Stimulated activated CD4-positive, alpha-beta T cell treated with anti-CD3 and anti-CD28 coated beads, Interleukin-12 subunit alpha, Interleukin-12 subunit beta, amount 100 ng/mL, for 48 hours (primary cell): ENCODE measurements at places on chromosomes 2 and 18.

- no peak for DNase-seq
These were observed 42.6 kb downstream of the HNRNPLL start for GRCh38 chr2:38560092-38560491.

GRCh38 chr18:10259901-10260300, 194.5 kb upstream of the APCDD1 start:
- no peak for DNase-seq

GRCh38 chr18:8730080-8730827, 24.9 kb downstream of the MTCL1 start:
- DNase-seq = no peak

DNA sequence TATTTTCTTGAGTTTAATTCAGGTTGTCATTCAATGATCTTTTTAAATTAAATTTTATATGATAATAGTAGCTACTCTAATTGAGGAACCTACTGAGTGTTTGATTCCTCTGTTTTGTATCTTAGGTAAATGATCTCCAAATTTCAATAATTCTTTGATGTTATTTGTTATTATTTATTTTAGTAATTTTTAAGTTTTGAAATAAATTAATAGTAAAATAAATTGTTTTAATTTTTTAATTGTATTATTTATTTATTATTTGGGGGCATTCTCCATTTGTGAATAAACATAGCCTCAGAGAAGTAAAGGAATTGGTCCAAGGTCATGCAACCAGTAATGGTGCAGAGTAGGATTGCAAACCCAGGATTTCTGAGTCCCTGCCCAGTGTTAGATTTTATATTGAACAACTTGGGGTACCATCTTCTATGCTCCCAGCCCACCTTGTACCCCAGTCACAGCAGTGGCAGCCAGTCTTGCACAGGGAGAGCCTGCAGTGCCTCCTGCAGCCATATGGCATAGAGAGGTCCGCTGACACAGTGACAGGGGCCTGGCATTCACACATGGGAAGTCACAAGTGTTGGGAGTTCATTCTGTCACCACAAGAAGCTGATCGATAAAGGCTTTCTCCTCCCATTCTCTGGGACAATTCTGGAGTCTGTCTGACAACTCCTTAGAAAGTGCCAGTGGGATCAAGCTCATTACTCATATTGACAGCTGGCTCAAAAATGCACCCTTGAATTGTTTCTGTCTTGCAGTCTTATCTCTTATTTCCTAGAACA, 110.0 kb upstream of the ETAA1 start:
- DNase-seq = no peak

GRCh38 chr18:3653851-3654441, 204.0 kb downstream of the TGIF1 start:
- DNase-seq = no peak

DNA sequence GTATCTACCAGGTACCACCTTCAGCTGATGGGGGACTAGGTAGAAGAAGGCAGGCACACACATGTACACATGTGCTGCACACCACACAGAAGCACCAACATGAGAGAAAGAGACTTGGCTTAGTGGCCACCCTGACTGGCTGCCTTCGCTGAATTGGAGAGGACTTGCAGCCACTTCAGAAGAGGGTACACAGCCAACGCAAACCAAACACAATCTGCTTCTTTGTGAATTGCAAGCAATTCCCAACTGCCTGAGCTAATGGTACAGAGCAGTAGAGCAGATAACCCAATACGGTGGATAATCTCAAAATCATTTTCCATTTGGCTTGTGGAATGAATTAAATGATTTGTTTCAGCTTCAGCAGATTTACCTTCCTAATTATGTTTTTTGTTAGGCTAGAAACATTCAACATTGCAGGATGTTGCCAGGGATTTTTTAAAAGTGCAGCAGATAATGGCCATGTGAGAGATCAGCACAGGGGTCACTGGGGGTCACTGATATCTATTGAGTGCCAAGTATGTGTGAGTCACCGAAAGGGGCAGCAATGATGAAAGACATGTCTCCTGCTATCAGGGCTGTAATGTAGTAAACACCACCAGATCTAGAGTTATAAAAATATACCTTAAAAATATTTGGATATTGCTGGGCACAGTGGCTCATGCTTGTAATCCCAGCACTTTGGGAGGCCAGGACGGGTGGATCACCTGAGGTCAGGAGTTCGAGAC, 652.6 kb downstream of the BCL11A start:
- DNase-seq = no peak

DNA sequence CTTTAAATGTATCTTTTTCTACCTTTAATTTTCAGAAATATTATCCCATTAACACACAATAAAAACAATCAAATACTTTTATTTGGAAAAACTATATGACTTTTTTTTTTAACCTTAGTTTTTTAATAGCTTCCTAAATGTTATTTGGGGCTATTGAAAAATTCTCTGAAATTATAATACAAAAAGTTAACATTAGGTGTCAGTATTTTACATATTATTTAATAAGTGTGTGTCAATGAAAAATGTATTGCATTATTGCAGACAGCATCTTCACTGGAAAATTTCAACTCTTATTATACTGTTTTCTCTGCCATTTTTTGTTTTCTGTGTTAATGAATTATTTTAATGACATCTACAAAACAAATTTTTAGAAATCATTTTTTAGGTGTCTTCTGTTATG, 51.1 kb upstream of the ARHGAP15 start:
- no peak for DNase-seq

DNA sequence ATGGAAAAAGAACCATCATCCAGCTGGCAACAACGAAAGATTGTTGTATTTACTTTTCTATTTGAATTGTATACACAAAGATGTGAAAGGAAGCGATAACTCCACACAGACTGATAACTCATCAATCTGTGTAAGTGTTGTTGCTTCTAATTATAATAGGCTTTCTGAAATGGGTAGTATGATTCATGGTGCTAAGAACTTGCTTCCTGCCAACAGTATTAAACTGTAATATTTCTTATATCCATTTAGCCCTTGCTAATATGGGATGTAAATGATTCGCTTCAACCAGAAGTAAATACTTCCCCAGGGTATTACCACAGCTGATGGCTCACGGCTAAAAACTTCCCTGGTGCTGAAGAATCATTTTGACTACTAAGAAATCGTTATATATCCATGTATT, 70.2 kb downstream of the TMEM163 start:
- no peak for DNase-seq

DNA sequence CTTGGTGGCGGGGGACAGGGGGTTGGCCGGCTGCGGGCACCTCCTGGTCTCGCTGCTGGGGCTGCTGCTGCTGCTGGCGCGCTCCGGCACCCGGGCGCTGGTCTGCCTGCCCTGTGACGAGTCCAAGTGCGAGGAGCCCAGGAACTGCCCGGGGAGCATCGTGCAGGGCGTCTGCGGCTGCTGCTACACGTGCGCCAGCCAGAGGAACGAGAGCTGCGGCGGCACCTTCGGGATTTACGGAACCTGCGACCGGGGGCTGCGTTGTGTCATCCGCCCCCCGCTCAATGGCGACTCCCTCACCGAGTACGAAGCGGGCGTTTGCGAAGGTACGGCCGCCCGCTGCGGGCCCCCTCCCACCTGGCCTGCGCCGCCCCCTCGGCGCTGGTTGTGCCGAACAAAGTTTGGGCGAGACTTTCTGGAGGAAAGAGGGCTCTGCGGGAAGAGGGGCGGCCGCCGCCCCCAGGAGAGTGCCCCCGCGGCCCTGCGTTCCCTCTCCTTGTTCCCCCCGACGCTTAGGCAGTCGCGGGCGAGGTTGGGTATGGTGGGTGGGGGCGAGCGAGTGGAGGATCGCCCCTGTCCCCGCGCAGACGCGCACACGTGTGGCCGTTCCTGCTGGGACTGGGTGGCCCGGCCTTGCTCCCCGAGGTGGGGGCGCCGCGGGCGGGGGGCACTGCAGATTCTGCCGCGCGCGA, 866 bp downstream of the CRIM1 start:
- DNase-seq = no peak

DNA sequence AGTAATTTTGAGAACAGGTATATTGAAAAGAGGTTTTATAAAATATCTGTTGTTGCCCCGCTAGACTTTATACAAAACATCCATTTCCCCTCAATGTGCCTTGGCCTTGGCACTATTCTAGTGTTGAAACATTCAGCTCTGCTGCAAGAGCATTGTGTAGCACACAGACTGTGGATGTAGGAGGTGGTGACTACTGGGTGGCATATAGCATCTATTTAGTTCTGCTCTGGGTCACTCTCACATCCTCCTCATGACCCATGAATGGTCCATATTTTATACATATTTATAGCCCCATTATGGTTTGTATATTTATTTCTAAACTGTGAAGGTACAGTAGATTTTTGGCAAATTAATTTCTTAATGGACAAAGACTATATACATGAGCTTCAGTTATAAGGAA, 1022.0 kb upstream of the CELF4 start:
- DNase-seq = no peak

DNA sequence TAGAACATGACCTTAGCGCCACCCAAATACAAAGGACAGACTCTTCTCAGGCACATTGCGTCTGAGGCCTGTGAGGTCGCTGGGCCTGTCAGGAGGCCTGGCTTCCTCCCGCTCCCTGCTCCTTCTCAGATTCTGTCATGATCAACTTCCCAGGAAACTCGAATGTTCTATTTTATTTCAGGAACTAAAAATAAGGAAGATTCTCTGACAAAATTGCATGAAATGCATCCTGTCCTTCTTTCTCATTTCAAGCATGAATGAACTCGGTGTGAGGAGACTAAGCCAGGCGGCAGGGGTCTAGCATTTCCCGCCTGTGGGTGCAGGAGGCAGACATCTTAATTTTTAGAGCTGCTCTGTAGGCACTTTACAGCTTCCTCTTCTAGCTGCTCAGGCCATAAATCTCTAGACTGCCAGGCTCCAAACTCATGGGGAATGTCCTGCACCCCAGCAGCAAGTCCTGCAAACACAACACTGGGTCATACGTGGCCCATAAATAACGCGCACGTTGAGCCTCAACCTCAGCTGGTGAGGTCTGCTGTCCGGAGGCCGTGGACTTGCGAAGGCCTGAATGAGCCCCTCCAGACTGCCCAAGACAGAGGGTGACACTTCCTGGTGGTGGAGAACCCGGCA, 109.7 kb upstream of the ZNF236 start:
- DNase-seq = no peak
